ENCODE measurements at places on chromosomes 12 and 14.

DNA sequence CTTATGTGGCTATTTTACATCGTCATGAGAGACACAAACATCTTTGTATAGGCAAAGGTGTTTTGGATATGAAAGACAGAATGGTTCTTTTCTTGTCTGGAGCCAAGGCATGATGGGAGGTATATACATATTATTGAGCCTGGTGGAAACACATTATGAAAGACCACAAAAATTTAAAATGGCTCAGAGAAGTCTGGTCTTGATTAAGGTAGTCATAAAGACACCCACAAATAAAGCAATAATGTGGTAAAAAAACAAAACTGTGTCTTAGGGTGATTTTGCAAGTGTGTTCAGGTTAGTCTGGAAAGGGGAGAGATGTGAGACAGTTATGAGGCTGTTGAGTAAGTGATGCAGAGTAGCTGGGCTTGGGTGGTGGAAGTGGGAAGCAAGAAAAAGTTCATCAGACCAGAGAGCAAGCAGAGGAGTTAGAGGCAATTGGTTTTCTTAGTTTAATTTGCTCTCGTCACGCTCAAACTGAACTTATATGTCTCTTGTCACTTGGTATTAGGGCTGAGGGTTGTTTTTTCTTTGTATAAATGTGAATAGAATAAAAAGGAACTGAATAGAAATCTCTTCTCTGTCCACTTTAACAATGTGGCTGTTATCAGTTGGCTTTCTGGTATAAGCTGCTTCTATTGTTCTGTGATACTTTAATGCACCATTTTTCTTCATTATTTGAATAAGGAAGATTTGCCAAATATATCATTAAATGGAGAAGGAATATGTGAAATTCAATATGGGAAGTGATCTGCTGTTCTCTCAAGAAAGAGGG lies 115.0 kb downstream of the AKAP6 start:
- DNase-seq: no peak

DNA sequence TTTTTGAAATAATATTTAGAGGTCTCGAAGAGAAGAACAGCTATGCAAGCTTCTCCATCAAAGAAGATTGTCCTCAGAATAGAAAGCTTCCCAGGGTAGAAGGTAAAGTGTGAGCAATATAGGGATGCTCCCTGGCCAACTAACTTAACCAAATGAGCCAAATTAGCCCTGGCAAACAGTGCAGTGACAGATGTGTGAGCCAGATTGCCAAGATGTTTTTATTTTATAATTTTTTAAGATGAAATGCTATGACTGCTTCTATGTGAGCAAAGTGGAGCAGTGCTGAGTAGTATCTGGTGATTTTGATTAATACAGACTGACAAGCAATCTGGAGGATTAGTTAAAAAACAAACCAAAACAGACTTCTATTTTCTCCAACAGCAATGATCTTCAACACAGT lies 202.1 kb downstream of the NOVA1 start:
- DNase-seq: no peak

DNA sequence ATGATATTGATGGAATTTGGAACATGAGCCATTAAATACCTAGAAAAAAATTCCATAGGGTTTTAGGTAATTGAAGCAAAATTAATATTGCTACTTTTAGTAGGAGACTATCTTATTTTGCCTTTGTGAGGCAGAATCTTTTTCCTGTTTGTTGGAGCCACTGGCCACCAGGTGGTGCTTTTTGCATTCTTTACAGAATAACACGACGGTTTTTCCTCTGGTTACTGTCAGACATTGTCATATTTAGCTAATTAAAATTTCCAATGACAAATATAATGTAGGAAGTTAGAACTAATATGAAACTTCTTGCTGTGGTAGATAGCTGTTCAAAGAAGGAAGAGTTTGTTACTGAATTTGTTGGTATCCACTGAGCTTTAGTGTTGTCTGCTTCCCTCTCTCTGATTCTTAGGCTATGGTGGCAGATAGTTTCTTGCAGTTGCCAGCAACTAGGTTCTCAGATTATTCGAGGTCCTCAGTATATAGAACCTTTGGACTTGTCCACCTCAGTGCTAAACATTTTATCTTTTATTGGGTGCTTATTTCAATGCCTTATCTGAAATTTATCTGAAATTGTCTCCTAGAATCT lies 25.7 kb downstream of the RAB21 start:
- DNase-seq: peak; percentile 68

DNA sequence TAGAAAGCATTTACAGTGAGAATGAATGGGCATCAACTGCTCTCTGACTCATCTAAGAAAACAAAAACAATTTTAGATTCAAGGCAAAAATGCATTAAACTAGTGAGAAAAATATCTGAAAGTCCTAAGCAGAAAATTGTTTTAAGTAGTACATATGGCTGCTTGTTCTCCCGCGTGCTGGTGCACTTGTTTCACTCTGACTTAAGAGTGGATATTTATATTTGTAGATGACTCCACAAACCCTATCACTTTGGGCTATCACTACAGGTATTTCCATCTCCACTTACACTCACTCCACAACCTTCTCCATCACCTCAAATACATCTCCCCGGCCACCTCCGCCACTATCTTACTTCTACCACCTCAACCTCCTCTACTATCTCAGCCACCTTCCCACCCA lies 253.9 kb upstream of the EGLN3 start:
- DNase-seq: no peak

- DNase-seq: peak; percentile 49
Measured at GRCh38 chr12:89384807-89385206, 32.5 kb upstream of the DUSP6 start.

GRCh38 chr12:64170024-64170423 lies 52.1 kb downstream of the KICS2 start:
- peak; percentile 9 for DNase-seq

GRCh38 chr14:90999299-90999698 lies 61.1 kb downstream of the RPS6KA5 start:
- no peak for DNase-seq

DNA sequence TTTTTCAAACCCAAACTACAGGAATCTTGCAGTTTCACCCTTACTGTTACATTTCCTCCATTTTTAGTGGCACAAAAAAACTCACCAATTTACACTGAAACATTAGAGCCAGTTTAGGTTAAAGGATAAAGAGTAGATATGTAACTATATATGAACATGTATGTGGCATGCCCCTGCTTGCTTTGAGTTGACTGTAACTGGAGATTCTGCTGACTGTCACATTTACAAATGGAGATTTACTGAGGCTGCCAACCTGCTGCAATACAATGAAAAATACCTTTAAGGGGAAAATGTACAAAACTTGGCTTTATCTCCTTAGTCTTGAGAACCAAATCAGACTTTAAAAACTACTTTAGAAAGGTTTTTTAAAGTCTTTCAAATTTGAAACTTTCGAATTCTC lies 28.3 kb downstream of the STON2 start:
- peak; percentile 35 for DNase-seq

DNA sequence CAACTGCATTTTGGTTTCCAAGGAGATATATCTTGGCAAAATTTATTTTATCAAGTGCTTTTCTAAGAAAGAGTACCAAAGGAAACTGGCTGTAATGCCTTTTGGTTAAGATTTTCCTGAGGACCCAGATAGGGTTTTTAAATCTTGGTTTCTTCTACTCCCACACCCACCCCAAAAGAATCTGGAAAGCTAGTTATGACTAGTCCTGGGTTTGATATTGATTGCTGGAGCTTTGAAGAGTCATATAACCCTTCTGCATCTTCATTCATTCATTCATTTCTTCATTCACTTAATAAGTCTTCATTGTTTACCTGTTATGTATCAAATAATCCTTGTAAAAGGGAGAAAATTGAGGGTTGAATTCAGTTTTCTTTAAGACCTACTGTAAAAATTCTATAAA lies 425.2 kb downstream of the PCNX1 start:
- DNase-seq: no peak

DNA sequence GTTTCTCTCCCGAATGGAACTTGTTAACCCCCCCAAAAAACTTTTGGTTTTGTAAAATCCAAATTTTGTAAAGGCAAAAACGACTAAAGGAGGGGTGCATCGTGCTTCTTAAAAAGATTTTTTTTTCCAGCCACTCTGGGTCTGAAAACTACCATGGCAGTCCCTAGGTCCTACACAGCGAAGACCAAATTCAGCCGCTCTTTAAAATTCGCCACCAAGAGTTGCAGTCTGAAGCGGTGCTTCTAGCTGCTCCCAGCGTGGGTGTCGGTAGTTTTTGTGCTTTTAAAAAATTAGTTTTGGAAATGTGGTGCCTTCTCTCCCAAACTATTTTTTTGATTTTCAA lies 873 bp upstream of the GSC start:
- DNase-seq: no peak

DNA sequence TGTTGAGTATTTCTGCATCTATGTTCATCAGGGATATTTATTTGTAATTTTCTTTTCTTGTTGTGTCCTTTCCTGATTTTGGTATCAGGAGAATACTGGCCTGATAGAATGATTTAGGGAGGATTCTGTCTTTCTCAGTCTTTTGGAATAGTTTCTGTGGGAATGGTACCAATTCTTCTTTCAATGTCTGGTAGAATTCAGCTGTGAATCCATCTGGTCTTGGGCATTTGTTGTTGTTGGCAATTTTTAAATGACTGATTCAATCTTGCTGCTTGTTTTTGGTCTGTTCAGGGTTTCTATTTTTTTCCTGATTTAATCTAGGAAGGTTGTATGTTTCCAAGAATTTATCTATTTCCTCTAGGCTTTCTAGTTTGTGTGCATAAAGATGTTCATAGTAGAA lies 170.9 kb upstream of the PDE3A start:
- DNase-seq: no peak

DNA sequence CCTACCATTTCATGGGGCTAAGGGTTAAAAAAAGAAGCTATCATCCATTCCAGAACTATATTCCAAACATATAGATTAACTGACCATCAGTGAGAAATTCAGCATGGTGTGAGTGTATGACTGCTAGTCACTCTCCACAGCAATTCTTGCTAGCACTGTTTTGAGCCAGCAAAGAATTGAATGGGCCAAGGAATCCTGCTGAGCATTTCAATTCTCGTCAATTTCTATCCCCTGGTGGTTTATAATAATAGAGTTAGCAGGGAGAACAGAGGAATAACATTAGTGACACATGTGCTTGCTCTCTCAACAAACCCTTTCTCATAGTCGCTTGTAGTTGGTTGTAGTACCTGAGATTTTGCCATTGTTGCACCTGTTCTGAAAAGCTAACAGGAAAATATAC lies 7.2 kb downstream of the MBIP start:
- no peak for DNase-seq

DNA sequence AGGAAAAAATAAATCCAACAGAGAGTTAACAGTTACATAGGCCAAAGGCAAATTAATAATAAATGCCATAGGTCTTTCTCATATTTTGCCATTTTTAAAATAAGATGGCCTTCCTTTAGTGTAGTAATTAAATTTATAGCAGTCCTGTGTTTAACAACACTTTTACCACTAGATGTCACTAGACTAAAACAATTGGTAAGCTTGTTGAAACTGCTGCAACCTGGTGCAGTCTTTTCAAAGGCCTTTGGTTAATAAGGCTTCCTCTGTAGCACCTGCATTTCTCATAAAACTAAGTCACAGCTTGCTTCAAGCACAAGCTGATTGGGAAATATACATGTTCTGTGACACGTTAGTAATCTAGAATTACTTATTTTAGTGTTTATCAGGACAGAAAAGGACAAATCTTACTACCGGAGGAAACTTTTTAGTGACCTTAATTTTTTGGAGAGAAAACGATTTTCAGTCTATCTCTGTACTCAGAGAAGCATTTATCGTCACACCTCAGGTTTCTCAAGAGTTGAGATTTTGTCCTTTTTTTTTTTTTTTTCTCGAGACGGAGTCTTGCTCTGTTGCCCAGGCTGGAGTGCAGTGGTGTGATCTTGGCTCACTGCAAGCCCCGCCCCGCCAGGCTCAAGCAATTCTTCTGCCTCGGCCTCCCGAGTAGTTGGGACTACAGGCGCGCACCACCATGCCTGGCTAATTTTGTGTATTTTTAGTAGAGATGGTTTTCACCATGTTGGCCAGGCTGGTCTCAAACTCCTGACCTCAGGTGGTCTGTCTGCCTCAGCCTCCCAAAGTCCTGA lies 20.0 kb downstream of the BORCS5 start:
- DNase-seq: peak; percentile 86

DNA sequence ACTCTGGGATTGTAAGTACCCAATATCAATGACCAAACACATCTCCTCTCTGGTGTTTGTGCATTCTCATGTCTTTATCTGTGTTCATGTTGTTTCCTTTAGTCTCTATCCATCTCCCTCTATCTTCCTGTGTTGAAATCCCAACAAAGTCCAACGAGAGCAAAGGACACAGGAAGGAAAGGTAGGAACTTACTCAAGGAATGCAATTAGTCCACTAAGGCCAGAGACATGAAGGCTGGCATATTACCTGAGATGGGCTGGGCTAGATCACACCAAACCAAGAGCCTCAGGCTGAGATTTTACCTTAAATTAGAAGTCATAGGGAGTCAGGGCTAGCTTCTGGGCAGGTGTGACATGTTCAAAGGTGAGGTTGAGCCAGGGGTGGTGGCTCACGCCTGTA lies 14.3 kb upstream of the LGALS3 start:
- no peak for DNase-seq

GRCh38 chr12:54045868-54046521 lies 7.6 kb upstream of the HOXC4 start:
- no peak for DNase-seq

DNA sequence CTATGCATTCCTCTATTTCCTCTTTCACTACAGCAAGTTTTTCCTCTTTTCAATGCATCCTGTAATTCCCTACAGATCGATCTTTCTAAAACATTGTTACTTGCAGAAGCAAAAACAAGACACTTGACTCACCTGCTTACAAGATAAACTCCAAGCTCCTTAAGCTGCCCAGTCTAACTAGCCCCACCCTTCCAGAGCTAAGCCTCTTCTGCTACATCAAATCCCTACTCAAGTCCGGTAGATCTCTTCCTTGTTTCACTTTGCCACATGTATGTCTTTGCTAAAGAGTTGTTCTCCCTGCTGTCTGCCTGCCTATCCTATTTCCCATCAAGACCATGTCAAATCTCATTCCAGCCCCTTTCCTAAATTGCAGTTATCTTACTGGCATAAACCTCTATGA lies 724.8 kb downstream of the C12orf50 start:
- no peak for DNase-seq

- DNase-seq: peak; percentile 40
Measured at GRCh38 chr12:25276199-25276937, 25.6 kb upstream of the KRAS start.

GRCh38 chr12:5742258-5742657 lies 202.8 kb downstream of the ANO2 start:
- DNase-seq: no peak

- DNase-seq: no peak
Measured at GRCh38 chr12:68367903-68368302, 35.7 kb upstream of the MDM1 start.

DNA sequence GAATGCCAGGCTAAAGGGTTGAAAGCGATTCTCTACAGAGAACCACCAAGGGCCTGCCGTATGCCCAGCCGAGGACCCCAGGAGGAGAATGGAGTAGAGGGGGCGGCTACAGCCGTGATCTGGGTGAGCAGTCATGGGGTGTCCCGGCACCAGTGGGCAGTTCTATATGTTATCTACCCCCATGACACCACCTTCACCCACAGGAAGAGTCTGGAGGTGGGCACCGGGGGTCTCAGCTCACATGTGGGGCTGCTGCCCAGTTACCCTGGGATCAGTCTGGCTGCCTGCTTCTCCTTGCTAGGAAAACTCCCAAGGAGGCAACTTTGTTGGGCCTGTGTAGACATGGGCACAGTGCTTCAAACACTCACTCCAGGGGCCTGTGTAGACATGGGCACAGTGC lies 99.4 kb downstream of the LGMN start:
- no peak for DNase-seq
